Stimulated activated naive B cell treated with anti-CD40 and anti-IgM and Interleukin-4, amounts not matched to agents 10 μg/mL and 1 μg/mL and 100 μg/mL, for 72 hours (primary cell): ENCODE measurements at places on chromosomes 11 and 22.

- no peaks in the 10 kb centered on the region for H3K27me3 ChIP-seq
- DNase-seq: no peak
- H3K36me3 ChIP-seq: no peaks in the 10 kb centered on the region
- no peak overlapping the region for H3K27ac ChIP-seq
- H3K4me3 ChIP-seq: no peak overlapping the region
Measured at GRCh38 chr11:46127150-46127638, 5.9 kb upstream of the PHF21A start.

DNA sequence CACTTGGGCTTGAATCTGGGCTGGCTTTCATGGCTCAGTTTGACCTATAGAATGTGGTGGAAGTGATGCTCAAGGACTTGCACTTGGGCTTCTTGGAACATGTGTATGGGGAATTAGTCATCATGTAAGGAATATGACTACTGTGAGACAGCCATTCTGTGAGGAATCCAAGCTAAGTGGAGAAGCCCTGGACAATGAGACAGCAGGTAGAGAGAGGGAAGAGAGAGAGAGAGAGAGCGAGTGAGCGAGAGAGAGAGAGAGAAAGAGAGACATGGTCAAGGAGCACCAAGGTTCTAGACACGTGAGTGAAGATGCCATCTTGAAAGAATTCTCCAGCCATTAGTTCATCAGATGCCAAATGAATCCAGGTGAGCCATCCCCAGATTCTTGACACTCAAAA lies 261.6 kb upstream of the SORL1-AS1 start:
- H3K4me1 ChIP-seq: no peaks in the 10 kb centered on the region
- no peak overlapping the region for H3K27ac ChIP-seq
- no peak for DNase-seq
- H3K36me3 ChIP-seq: no peaks in the 10 kb centered on the region
- H3K4me3 ChIP-seq: no peak overlapping the region
- H3K27me3 ChIP-seq: peaks cover 16% of the 10 kb centered on the region

DNA sequence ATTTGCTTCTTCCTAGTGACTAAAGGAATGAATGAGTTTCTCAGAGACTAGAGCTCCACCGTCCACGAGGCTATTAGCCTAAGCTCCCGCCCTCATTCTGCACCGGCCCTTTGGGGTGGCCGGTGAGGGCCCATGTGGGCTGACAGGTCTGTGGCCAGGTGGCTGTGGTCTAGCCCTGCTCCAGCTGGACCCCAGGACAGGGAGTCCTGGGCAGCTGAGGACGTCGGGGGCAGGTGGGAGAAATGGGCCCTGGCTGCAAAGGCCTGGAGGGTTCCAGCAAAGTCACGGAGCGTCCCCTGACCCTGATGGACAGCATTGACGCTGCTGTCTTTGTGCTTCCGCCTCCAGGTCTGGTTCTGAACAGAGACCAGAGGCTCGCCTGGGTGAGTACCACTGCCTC lies 12.2 kb downstream of the SERHL2 start:
- peaks cover 16% of the 10 kb centered on the region for H3K4me1 ChIP-seq
- DNase-seq: no peak
- H3K4me3 ChIP-seq: no peak overlapping the region
- no peaks in the 10 kb centered on the region for H3K27me3 ChIP-seq
- no peak overlapping the region for H3K27ac ChIP-seq

- H3K4me3 ChIP-seq: peak overlapping the region; percentile 92
- H3K4me1 ChIP-seq: peaks cover 62% of the 10 kb centered on the region
- no peaks in the 10 kb centered on the region for H3K27me3 ChIP-seq
- DNase-seq: no peak
- peak overlapping the region; percentile 89 for H3K27ac ChIP-seq
Measured at GRCh38 chr22:30326255-30326705, 461 bp downstream of the TBC1D10A start.
